ENCODE measurements at places on chromosomes 12 and 14. TPM values are rescaled to one million over a fixed set of nuclear protein-coding genes. Genes with fewer than 3 reads are reported as not detected.

The KLRC1 gene
- total RNA-seq = 0.33 TPM

The IFNG-AS1 gene
- not detected for total RNA-seq

DNA sequence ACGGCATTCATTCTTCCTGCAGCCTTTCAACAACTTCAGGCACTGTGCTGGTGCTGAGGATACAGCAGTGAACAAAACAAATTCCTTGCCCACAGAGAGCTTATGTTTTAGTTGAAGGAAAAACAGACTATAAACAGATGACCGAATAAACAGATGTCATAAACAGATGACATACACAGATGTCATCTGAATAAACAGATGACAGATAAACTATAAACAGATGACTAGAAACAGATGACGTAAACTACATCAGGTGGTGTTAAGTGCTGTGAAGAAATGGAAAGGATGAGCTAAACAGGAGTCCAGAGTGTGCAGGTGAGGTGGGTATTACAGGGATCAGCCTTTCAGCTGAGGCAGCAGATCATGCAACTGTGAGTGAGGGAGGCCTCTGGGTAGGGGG, 80.9 kb downstream of the FAR2 start:
- no peak for DNase-seq

DNA sequence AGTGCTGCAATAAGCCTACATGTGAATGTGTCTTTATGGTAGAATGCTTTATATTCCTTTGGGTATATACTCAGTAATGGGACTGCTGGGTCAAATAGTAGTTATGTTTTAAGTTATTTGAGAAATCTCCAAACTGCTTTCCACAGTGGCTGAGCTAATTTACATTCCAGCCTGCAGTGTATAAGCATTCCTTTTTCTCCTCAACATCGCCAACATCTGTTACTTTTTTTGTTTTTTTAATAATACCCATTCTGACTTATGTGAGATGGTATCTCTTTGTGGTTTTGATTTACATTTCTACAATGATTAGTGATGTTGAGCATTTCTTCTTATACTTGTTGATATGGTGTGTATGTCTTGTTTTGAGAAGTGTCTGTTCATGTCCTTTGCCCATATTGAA, 1186.2 kb downstream of the BCL11B start:
- peak; percentile 12 for DNase-seq

The EPS8 gene
- total RNA-seq = 29.2 TPM
